Neural crest cell (in vitro differentiated cells): ENCODE measurements at places on chromosomes 3 and 15.

- no peak for DNase-seq
These were observed 25.9 kb downstream of the PLD1 start for GRCh38 chr3:171784387-171784786.

DNA sequence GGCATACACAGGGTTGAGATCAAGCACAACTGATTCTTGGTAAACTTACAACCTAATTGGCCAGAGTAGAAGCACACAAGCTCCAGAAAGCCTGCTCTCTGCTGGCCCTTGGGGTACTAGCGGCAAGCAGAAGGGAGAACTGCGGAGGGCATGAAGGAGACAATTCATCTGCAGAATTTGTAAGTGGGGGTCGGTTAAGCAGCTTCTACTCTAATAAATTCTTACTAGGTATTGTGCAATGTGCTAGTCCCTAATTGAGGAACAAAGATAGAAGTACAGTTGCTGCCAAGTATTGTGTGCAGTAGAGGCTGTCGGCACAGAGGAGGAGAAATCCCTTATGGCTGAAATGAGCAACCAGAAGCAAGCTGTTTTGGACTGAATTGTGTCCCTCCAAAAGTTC, 91.2 kb upstream of the VEPH1 start:
- no peak for DNase-seq

DNA sequence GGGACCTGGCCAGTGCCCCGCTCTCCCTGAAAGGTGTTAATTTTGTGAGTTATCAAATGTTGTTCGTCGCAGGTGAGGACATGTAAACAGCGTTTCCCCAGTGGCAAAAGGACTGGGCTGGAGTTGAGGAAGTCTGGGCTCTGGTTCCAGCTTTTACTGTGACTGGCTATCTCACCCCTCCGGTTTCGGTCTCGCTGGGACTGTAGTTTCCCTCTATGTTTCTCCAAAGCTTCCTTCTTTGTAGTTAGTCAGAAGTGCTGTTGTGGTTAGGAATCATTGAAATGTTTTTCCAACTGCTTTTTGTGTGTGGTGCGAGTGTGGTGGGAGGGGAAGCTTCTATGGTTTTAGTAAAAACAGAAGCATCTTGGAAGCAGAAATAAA, 990 bp upstream of the CLDN1 start:
- no peak for DNase-seq

GRCh38 chr15:39869254-39869653, 50.8 kb downstream of the GPR176 start:
- DNase-seq = no peak

DNA sequence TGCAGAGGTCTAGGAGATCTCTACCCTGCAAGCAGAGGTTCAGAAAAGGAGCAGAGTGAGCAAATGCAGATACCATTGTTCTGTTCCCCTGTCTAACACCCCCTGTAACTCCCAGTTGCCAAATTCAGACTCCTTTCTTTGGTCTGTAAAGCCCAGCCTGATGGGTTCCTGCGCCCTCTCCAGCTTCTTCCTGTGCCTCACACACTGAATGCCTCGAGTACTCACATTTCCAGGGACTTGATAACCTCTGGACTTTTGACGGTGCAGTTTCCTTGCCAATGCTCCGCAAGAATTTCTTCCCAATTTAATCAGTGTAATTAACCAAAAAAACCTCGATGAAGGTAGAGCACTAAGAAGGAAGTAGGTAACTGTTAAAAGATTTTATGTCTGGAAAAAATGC, 19.3 kb downstream of the PDE8A start:
- DNase-seq = no peak

DNA sequence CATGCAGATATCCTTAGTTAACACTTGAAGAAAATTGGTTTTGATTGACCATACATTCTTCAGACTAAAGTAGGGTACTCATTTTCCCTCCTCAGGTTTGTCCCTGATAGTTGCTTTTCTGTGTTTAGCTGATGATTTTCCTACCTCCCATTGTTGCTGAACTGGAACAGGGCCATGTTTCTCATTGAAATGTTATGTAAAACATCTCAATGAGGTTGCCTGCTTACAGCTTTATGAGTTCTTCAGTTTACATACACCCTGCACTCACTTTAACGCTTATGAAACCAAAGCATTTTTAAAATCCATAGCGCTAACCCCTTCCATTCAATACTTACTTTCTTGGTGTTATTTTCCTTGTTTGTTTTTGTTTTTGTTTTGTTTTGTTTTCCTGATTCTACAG, 61.9 kb downstream of the HMG20A start:
- no peak for DNase-seq

DNA sequence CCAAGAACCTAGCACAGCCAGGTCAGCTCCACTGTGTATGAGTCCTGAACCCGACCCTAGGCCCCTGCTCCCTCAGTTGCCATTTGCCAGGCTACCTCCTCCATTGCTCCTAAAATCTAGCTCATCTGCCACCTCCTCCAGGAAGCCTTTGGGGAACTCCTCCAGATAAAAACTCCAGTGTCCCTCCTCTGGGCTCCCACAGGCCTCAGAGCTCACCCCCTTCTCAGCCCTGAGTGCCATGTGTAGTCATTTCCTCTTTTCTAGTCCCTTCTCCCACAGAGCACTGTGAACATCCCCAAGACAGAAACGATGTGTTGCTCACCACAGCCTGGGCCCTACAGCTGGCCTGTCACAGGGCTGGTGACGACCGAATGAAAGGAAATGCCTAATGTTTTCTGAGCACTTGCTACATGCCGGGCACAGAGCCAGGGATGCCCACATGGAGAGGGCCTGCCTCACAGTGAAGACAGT, 61.0 kb downstream of the IQSEC1 start:
- DNase-seq = no peak

GRCh38 chr15:78360367-78360801, 20.2 kb downstream of the CRABP1 start:
- no peak for DNase-seq

DNA sequence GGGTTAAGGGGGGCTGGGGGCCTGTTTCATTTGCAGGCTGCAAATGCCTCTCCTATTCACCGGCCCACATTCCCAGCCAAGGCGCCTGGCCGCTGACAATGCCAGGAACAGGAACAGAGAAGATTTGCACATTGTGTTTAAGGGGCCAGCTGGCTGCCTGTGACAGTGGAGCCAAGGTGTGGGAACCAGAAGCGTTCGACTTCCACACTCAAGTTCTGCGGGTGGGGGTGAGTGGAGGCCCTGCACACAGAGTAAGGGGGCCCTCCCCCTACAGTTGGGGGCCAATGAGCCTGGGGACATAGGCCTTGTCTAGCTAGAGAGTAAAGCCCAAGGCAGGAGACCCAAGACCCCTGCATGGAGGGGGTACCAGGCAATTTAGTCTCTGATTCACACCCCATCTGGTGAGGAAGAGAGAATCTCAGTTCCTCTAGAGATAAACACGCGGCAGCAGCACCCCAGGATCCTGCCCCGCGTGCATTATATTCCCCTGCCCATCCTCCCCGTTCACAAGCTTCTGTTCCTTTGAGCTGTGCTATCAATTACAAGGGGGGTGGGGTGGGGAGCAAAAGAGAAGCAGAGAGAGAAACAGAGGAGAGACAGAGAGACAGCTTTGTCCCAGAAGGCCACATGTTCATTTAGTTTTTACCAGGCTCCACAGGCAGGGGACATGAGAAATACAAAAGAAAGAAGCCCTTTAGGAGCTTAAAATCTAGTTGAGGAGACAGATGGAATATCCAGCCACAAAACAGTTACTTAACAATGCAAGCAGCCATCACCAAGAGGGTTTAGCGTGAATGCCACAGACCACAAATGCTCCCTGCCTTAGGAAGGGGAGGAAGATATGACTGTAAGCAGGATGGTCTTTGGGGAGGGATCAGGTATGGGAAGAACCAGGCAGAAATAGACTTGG, 9.2 kb downstream of the IGDCC3 start:
- DNase-seq = peak; percentile 55
